Fibroblast of skin of back (primary cell): ENCODE measurements at places on chromosomes 2 and 18.

GRCh38 chr2:238027591-238028415 is 33.0 kb upstream of the SCLY start:
- no peak for DNase-seq

DNA sequence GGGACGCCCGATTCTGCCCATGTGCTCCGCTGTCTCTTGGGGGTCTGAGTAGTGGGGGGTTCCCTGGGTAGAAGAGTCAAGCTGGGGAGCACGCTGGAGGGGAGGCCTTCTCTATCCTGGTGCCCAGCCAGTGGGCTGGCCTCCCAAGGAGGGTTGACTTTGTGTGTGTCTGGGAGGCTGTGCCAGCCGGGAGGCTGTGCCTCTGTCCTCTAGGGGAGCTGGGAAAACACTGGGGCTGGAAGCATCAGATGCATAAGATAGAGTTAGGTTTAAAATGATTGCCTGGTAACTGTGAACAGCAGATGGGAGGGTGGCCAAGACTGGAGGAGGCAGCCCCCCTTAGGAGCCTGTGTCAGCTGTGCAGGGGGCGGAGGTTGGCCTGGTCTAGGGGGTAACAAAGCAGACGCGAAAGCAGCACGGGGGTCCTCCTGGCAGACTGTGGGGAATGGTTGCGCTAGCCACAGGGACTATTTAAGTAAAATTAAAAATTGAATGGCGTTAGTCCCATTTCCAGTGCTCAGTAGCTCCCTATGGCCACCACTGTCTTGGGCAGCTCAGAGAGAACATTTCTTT is 1.3 kb downstream of the ING5 start:
- DNase-seq, result peak; percentile 28

DNA sequence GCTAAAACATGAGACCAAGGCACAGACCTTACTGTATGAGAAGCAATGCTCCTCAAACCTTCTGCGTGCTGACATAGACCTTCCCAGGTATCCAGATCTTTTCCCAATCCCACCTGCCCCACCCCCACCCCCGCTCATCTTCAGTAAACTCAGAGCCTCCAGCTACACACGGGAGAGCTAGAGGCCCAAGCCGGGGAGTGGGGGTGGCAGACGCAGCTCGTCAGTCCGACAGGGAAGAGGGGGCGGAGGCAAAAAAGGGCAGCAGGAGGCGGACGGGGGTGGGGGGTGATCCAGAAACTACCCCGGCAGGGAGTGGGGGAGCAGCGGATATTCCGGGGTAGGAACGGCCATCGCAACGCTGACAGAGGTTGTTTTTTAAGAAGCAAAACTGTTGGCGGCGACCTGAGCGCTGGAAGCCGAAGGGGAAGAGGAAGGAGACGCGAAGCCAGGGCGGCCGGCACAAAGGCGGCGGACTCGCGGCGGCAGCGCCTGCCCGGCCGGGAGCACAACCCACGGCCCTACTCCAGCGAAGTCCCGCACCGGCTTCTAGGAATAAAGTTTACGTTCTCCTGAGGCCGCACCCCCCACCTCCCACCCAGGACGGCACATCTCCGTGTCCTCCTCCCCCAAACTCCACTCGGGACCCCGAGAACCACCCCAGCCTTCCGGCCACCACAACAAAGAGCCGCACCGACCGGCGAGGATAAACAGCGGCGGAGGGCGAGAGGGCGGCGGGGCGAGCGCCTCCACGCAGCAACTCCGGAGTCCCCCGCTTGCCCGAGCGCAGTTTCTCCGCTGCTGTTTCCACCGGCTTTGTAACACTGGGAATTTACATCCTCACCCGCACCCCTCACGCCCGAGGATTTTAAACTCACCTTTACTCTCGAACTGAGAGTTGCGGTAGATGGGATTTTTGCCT is 722 bp downstream of the BAZ2B start:
- DNase-seq, result peak; percentile 92

- DNase-seq, result peak; percentile 95
These were observed 46.0 kb downstream of the COX7A2L start for GRCh38 chr2:42314892-42315468.

- DNase-seq, result no peak
These were observed 101.9 kb downstream of the USP34 start for GRCh38 chr2:61368687-61369665.

DNA sequence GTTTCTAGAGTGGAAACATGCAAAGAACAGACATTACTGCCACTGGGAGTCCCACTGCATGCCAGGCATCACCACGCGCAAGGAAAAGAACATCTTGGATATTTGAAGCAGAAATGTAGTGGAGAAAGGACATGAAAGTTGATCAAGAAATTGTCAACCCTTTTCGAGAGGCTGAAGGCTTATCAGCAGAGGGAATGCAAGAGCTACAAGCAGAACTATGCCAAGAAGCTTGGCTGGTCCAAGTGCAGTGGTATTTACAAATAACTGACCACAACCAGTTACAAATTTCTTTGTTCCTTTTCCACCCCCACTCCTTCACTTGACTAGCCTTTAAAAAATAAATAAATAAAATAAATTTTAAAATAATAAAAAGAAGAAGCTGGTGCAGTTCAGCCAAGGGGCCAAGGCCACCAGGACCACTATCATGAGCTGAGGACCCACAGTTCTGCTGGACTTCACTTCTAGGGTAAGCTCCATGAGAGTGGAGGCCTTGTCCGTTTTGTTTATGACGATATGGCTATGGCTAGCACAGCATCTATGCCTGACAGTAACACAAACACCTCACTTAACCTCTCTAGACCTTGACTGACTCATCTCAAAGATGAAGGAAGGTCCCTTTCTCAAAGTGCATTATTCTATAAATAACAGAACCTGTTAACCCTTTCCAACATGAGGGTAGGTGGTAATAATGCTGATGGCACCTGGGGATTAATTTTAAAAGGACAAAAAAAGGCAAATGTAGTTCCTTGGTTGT is 20.9 kb downstream of the MARCHF4 start:
- DNase-seq, result no peak

DNA sequence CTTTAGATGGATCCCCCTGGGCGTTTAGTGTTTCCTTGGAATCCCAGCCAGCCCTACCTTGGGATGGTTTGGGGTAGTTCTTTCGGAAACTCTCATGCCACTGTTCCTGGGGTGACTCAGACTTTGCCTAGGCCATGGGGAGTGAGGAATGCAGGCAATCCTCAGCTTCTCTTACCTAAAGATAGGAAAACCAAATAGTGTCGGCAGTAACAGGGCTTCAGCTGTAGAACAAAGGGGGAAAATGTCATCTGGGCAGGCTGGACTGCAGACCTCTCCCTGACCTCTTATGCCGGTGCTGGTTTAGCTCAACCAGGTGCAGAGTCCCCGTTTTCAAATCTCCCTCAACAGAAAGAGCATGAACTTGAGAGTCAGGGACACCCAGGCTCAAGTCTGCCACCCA is 252.1 kb downstream of the TSN start:
- peak; percentile 1 for DNase-seq

DNA sequence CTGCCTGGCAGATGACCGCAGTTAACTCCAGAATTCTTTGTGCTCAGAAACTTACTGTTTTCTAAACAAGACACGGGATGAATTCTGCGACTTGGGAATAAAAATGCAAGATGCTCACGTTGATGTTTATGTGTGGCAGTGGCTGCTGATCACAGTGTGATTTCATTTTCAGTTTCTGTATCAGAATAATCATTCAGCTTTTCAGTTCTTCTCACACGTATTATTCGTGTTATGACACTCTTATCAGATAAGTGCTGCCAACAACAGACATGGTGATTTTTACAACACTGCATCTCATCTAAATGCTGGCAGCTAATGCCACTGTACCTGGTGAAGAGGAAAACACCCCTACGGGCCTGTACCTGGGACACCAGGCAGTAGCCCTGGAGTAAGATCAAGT is 272.9 kb upstream of the REV1 start:
- DNase-seq, result no peak

DNA sequence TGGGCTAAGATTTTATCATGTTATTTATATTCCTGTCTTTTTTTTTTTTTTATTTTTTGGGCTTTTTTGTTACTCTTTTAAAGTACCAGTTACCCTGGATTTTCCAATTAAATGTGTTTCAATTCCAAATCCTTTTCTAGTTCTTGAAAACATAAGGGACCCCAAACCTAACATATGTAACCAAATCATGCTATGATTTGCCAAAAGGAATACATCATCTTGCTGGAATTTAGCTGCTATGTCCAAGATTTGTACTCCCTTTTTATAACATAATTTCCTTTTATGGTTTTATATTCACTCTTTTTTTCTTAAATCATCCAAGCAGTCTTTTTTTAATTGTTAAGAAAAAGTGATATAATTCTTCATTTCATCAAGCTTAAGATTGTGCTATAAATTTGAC is 60.9 kb upstream of the DSEL start:
- DNase-seq, result peak; percentile 53

GRCh38 chr2:205811387-205811786 is 129.1 kb downstream of the NRP2 start:
- DNase-seq, result no peak

GRCh38 chr2:186820303-186820702 is 28.7 kb downstream of the ZSWIM2 start:
- DNase-seq, result no peak

DNA sequence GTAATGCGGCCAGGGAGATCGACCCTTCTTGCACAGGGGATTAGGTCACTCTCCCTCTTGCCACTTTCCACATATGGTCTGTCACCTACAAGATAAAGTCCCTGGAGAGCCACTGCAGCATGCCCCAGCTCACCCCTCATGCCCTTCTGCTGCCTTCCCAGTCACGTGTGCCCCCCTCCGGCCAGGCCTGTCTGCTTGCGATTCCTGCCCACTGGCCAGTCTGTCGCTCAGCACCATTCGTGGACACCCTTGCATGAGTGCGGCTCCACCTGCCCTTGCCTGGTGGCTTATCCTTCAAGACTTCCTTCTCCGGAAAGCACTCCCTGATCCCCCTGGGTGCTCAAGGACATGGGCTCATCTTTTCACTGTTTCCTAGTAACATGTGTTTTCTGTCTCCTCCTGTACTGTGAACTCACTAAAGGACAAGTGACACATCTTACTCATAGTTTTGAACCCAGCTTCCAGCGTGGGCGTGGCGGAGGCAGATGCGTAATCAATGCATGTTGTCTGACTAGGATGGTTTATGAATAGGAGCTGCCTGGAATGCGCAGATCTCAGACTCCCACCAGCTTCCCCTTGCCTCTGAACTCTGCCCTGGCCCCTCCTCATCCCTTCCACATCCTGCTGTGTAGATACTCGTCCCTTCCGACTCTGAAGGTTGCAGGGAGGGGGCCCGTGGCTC is 7.8 kb upstream of the NT5DC4 start:
- DNase-seq, result peak; percentile 40

DNA sequence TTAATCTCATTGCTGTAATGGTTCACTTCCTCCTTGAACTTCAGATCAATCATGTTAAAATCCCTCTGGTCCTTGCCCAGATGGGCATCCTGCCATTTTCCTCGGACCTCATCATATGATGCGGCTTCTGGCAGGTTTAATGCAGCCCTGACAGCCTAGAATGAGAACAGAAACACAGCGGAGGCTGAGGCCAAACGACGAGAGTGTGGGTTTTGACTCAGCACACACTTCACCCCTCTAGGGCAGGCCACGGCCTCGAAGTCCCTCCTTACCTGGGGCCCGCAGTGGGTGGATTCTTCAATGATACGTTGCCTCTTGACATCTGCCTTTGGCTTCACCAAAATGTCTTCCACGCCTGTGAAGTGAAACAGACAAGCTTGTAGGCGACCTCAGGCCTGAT is 56.8 kb downstream of the POLR1A start:
- no peak for DNase-seq

DNA sequence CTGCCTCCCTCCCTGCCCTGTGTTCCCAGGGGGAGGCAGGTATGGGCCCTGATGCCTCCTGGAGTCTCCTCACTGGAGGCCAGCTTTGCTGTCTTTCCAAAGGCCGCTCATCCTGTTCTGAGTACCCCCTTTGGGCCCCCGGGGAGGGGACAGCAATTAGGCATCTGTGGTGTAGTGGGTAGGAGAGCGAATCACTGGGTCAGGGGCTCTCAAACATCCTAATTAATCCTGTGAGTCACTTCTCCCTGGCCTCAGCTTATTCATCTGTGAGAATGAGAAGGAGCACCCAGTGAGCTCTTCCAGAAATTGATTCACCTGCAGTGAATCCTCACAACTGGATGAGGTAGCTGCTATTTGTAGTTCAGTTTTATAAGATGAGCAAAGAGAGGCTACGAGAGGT is 16.4 kb downstream of the TET3 start:
- DNase-seq, result no peak

DNA sequence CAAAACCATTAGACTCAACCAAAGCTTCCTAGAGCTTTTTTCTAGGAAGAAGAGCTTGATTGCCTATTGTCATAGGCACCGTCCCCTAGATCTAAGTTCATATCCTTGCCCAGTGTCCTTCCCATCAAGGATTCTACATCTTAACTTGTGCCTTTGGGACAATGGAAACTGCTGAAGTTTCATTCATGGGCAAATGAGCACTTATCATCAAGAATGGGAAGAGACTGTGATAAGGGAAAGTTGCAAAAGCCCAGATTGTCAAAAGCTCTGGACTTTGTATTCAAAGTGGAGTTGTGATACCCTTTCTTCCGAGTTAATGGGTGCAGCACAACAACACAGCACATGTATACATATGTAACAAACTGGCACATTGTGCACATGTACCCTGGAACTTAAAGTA is 503.0 kb upstream of the KLHL29 start:
- DNase-seq, result no peak

DNA sequence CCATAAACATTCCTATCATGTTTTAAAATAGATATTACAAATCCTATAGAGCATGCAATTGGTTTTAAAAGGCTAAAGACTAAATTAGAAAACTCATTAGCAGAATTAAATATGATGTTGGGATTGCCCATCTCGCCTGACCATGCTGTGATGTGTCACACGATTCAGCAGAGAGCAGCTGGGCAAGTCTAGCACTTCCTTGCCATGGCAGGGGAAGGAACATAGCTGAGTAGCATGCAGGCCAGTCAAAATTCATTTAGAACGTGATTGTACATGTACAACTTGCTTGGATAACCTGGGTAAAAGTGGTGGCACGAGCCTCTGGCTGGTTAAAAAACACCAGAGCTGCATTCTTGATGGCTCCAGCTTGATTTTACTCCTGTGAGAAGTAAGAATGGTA is 81.3 kb downstream of the SCN3A start:
- DNase-seq, result no peak
